ENCODE measurements at places on chromosomes 1 and 21. TPM values are rescaled to one million over a fixed set of nuclear protein-coding genes. Genes with fewer than 3 reads are reported as not detected.

GRCh38 chr1:164382384-164382783 lies 176.6 kb upstream of the PBX1 start:
- H3K36me3 ChIP-seq: no peaks in the 10 kb centered on the region
- no peaks in the 10 kb centered on the region for H3K27me3 ChIP-seq
- no peak for DNase-seq
- H3K4me1 ChIP-seq: no peaks in the 10 kb centered on the region
- H3K27ac ChIP-seq: no peak overlapping the region

The GBP5 gene
- 405 TPM for total RNA-seq

The FHL3 gene
- total RNA-seq: 9.8 TPM

DNA sequence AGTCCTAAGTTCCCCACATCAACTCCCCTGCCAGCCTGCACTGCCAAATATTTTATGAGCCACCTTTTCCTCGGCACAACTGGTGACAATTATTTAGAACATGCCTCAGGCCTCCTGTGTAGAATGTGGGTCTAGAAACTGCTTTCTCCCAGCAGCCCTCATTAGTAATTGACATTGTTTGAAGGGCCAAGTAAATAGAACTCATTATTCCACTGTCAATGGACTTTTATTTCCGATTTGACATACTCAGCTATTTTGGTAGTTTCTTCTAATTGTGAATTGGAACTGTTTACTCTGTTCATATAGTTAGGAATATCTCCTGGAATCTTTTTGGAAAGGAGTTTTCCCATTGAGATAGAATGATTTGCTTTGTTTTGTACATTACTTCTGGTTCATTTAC lies 168.8 kb upstream of the L1TD1 start:
- H3K27me3 ChIP-seq: no peaks in the 10 kb centered on the region
- peaks cover 1% of the 10 kb centered on the region for H3K36me3 ChIP-seq
- DNase-seq: no peak
- no peak overlapping the region for H3K4me3 ChIP-seq

The OR6Y1 gene
- not detected for total RNA-seq

Measured in activated CD4-positive, alpha-beta T cell treated with anti-CD3 and anti-CD28 coated beads, Interleukin-2, amount 10 ng/mL, durations not matched to agents 7 days and 5 days (primary cell).